Activated CD4-positive, alpha-beta T cell treated with anti-CD3 and anti-CD28 coated beads, Interleukin-2, amount 50 U/mL, for 1 hour (primary cell): ENCODE measurements at places on chromosomes 11 and 22.

DNA sequence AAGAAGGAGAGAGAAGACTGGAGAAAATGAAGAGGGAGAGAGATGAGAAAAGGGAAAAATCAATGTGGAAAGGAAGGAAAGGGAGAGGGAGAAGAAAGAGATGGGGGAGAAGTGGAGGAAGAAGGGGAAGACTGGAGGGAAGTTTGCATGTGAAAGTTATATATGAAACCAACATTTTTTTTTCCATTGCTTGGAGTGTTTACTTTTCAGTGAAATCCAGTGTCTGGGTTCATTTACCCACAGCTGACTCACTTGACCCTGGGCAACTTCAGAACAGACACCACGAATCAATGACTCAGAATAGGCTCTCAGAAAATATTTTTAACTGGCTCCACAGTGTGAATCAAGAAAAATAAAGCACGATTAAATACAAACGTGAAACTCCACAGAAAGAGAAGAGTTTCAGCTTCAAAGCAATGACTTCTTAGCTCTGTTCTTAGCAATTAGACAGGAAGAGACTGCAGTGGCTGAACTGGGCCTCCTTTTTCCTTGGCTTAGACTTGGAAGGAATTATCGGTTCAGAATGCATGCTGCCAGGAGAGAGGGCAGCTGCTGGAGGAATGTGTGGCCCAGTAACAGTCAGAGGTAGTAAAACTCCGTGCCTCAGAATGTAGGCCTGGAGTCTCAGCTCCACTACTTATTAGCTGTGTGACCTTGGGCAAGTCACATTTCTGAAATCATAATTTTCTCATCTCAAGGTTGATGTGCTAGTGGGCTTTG lies 237.5 kb downstream of the MIAT start:
- no peak for DNase-seq

- DNase-seq: no peak
Measured at GRCh38 chr22:30979932-30980331, 10.9 kb downstream of the TUG1 start.

GRCh38 chr11:131723088-131723487 lies 352.7 kb downstream of the NTM start:
- DNase-seq: no peak

DNA sequence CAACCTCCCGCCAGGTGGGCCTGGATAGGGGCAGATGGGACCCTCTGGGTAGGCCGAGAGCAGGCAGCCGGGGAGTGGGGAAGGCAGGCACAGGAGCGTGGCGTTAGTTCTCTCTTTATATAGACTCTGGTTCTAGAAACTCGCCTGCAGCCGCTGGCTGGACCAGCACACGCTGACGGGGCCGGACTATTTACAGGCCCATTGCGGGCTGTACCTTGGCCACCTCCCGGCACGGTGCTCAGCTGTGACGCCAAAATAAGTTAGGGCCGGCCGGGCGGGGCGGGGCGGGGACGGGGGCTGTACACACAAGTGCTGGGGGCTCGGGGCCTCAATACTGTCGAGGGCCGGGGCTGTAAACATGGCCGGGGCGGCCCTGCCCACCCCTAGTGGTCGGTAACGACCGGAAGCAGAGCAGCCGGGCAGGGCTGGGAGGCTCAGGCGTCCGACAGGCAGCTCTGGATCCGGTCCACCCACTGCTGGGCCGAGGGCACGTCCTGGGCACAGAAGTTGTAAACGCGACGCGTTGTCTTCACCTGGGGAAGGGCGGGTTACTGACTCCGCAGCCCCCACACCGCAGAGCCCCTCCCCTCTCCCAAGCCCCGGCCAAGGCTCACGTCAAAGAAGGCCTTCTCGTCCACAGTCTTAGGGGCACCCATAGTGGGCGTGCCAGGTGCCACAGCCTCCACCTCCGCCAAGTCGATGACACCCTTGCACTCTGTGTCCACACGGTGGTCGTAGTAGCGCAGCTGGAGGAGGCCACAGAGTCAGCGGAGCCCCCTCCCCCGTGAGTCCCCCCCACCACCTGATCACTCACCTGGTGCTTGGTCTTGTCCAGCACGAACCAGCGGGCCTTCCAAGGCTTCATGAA lies 27.9 kb downstream of the SBF1 start:
- DNase-seq: no peak
